ENCODE measurements at places on chromosomes 6 and 20.

DNA sequence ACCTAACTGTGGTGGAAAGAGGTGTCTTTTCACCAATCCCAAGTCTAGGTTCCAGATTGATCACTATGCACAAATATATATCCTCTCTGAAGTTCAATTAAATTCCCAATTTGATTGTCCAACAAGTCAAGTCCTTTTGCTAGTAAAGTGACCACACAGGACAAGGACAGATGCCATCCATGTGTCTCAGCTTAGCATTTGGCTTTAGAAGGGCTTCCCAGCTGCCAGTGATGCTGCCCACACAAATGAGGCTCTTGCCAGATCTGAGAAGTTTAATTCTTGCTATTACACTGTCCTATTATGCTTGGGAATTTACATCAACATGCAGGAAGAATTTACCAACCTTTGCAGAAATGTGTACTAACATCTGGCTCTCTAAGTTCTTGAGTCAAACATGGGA lies 108.5 kb downstream of the COL9A1 start:
- no peaks in the 10 kb centered on the region for H3K36me3 ChIP-seq
- no peak overlapping the region for H3K27ac ChIP-seq
- peaks cover 6% of the 10 kb centered on the region for H3K4me1 ChIP-seq
- no peak for DNase-seq

DNA sequence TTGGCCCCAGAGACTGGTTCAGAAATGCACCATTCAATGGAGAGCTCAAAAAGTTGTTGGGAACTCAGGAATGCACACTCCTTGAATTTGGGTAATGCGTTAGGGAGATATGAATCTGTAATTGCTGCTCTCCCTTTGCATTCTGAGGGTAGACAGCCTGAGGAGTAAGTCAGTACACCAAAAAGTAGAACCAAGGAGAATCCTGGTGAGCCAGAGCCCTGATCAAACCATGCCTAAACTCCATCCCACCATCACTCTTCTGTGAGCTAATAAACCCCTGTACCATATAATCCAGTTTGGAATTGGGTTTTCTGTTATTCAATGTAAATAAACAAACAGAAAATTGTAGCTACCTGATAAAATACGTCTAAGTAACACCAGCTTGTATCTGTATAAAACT lies 90.2 kb downstream of the KIF16B start:
- no peaks in the 10 kb centered on the region for H3K27me3 ChIP-seq
- no peak overlapping the region for H3K4me3 ChIP-seq
- no peaks in the 10 kb centered on the region for H3K36me3 ChIP-seq
- no peak overlapping the region for H3K27ac ChIP-seq

GRCh38 chr20:48139262-48140041 lies 354.2 kb upstream of the SULF2 start:
- H3K27ac ChIP-seq, result no peak overlapping the region
- H3K4me3 ChIP-seq, result no peak overlapping the region
- H3K27me3 ChIP-seq, result no peaks in the 10 kb centered on the region
- DNase-seq, result no peak
- H3K4me1 ChIP-seq, result peaks cover 29% of the 10 kb centered on the region

GRCh38 chr20:37053230-37053950 lies 42.4 kb downstream of the RBL1 start:
- H3K27me3 ChIP-seq, result no peaks in the 10 kb centered on the region
- no peak for DNase-seq
- no peak overlapping the region for H3K4me3 ChIP-seq
- peaks cover 4% of the 10 kb centered on the region for H3K36me3 ChIP-seq

GRCh38 chr6:124132256-124132655 lies 328.6 kb downstream of the NKAIN2 start:
- H3K27ac ChIP-seq, result no peak overlapping the region
- H3K36me3 ChIP-seq, result no peaks in the 10 kb centered on the region
- DNase-seq, result no peak
- no peaks in the 10 kb centered on the region for H3K27me3 ChIP-seq
- H3K4me1 ChIP-seq, result no peaks in the 10 kb centered on the region

- no peak within 1 kb of the TSS for H3K4me3 ChIP-seq
- H3K4me1 ChIP-seq, result no peaks in the 10 kb centered on the region
- no peaks in the 10 kb centered on the region for H3K36me3 ChIP-seq
These were observed at the start of gene SRMS for GRCh38 chr20:63547725-63548480. Gene SRMS, minus strand, starts transcription at chr20:63547749. Its CDS starts 286 bp downstream, at chr20:63547463.

DNA sequence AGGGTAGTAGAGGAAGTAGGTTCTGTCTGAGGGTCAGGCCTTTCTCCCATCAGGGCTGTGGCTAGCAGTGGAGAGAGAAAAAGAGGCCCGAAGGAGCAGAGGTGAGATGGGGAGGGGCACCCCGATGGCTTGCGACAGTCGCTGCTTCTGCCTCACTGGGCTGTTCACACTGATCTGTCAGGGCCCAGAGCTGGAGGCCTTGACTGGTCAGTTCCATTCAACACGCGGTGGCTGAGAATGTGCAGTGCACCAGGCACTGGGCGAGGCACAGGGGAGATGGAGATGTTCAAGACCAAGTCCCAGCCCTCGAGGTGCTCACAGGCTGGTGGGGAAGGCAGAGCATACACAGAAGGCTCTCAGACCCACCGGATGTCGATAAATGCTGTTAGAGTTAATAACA lies 21.4 kb downstream of the SLC12A5 start:
- no peak overlapping the region for H3K4me3 ChIP-seq
- no peak for DNase-seq
- H3K27me3 ChIP-seq, result peaks cover 85% of the 10 kb centered on the region

All from neural progenitor cell (in vitro differentiated cells).